ENCODE measurements at places on chromosomes 1 and 21.

- DNase-seq: no peak
Measured at GRCh38 chr1:82388679-82389078, 587.9 kb downstream of the ADGRL2 start.

DNA sequence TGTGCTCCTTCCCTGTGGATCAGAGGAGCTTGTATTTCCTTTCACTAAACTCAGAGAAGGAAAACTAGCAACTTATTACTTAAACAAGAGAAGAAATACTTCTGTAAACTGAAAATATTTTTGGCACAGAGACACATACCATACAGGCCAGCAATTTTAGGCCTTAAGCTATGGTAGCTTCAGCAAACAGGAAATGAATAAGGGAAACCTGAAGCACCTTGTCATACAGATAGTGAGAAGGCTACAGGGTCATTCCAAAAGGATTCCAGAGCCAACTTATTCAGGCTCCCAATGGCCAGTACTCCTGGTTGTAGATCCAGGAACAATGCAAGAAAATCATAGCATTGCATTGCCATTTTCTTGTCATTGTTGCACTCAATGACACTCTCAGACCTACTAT, 9.1 kb upstream of the KYAT3 start:
- no peak for DNase-seq

GRCh38 chr1:183824291-183824690, 19.4 kb downstream of the RGL1 start:
- DNase-seq: no peak

- no peak for DNase-seq
Measured at GRCh38 chr1:158049853-158050252, 56.4 kb downstream of the KIRREL1 start.

- no peak for DNase-seq
Measured at GRCh38 chr21:41884501-41885030, 5.4 kb upstream of the PRDM15 start.

DNA sequence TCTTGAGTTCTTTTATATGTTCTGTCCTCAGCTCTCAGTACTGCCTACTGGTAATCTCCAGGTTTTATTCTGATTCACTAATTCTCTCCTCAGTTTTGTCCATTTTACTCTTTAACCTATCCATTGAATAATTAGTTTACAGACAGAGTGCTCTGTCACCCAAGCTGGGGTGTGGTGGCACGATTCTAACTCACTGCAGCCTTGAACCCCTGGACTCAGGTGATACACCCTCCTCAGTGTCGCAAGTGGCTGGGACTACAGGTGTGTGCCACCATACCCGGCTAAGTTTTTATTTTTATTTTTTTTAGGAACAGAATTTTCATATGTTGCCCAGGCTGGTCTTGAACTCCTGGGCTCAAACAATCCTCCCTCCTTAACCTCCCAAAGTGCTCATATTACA, 14.0 kb downstream of the RAB4A start:
- no peak for DNase-seq
